ENCODE measurements at places on chromosomes 2 and 18.
A peak's percentile ranks its signal among the peaks of the same experiment; 100 is the strongest.

GRCh38 chr2:176813156-176813555, 399.4 kb upstream of the HNRNPA3 start:
- DNase-seq = no peak

DNA sequence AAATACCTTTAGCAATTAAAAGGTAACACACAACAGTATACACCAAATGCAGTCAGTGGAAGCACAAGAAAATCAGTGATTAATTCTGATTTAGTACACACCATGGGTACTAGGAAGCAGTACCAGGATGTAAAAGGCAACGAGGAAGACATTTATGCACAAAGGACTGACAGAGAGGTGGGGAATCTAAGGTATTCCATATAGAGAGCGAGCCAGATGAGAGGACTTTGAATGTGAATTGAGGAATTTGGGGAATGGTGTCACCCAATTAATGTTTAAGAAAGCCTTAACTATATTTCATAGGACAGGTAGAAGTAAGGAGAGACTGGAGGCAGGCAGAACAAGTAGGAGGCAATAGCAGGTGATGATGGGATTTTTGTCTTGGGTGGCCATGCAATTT, 11.7 kb downstream of the CPS1 start:
- no peak for DNase-seq

DNA sequence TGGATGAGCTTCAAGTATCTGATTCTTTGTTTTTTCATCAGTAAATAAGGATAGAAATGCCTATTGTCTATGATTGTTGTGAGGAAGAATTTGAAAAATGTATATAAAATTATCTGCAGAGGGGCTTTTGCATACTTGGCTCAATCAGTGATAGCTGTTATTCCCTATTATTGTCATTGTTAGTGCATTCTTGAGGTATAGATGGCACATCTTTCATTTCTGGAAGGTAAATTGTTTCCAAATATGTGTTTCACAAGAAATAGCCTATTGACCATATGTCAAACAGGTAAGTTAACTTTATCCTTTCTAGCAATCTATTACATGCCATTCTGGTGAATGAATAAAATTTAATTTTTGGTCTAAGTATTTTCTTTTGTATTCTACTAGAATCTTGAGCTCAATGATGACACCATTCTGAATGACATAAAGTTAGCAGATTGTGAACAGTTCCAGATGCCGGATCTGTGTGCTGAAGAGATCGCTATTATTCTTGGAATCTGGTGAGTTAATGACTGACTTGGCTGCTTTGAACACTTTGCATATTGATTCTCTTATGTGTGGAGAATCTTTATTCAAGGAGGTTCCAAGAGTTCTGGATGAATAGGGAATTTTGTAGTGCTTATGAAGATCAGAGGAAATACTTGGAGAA, 44.2 kb downstream of the TTC27 start:
- no peak for DNase-seq

- DNase-seq = no peak
Observed at GRCh38 chr2:25367296-25367695, 25.6 kb upstream of the DNMT3A start.

DNA sequence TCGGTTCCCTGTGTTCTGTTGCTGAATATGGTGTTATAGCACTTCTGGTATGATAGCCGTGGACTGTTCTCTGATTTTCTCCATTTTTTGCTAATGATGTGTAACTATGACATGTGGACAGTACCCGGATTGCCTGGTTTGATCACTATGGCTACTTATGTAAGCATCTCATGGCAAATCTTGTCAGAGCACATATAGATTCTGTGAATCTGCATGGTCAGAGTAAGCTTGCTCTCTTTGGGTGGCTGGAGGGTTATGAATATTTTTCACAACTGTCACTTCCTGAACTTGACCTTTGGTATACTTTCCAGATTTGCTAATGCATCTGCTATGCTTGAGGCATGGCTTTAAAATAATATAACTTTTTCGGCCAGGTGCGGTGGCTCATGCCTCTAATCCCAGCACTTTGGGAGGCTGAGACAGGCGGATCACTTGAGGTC, 36.8 kb upstream of the ATP8B1 start:
- no peak for DNase-seq

GRCh38 chr2:231300020-231300721, 95.3 kb upstream of the B3GNT7 start:
- DNase-seq = no peak

DNA sequence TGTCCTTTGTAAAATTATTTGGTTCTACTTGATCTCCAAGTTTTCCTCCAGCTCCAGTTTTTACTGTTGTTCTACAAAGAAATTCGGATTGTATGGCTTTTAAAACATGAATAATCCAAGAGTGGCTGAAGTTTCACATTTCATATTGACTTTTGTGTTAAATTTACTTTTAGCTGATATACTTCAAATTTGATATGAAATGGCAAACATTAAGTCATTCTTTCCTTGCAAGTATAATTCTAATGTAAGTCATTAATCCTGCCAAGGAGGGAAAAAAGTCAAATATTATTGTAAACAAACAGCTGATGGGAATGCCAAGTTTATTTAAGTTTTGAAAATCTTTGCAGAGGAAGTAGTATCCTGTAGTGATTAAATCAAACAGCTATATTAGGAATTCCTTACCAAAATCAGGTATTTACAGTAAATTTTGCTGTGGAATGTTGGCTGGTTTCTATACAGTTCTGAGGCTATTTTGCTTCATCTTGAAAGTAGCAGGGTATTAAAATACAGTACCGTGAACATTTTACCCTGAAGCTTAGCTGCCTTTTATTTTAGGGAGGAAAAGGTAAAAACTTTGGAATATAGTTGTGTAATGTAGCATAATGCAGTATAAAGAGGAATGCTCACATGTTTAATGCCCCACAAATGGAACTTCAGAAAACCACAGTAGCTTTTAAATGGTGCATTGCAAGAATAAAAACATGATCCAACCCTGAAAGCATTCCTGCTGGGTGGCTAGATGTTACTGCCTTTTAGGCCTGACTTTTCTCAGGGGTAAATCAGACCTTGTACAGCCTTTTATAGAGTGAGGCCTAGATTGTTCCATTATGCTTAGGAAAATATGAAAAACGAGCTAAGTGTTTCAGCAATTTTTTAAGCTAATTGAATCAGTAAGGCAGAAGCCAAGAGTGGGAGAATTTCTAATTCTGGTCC, 62.7 kb upstream of the NT5C1B start:
- no peak for DNase-seq

DNA sequence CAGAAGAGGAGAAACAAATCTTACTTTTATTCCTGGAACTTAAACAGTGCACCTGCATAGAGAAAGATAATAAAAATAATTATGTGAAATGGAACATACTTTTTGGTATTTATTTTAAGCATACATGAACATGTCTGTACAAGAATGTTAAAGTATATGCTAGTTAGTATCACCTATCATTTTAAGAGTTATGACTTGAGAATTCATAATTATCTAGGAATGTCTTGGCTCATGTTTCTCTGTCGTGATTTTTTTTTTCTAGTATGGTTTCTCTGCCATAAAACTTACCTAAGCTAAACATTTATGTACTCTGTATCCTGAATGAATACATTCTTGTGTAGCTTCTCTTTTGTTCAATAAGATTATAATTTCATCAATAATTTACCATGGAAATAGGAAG, 4.2 kb downstream of the SERPINB7 start:
- no peak for DNase-seq

GRCh38 chr2:64634345-64635267, 19.1 kb downstream of the SERTAD2 start:
- DNase-seq = no peak

DNA sequence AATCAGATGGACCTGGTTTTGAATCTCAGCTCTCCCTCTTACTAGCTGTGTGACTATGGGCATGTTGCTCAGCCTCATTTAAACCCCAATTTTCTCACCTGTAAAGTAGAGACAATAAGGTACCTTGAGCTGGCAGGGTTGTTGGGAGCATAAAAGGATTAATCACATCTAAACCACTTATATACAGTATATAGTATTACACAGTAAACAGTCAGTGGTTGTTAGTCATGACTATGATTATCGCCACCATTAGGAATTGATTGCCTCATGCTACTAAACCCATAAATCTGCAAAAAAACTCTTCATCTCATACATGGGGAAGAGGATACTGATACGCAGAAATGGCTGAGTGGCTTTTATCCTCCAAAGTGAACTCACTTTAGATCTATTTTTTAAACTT, 65.8 kb downstream of the INO80D start:
- DNase-seq = no peak

- no peak for DNase-seq
Observed at GRCh38 chr18:41326311-41326710, 628.7 kb upstream of the PIK3C3 start.

DNA sequence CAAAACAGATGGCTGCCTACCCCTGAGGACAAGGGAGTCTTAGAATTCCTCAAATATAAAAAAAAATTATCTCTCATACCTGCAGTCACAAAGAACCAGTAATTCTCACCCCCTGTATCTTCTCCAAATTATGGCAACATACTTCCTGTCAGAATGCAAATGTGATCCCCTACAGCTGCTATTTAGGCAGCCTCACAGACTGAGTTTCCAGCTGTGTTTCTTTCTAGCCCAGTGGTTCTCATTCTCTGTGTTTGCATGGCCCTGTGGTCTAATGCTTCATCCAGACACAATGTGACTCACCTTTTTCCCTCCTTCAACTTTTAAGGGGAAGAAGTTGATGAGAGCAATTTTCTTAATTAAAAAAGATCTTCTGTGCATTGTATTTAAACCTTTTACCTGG, 726.3 kb downstream of the TSN start:
- DNase-seq = no peak

DNA sequence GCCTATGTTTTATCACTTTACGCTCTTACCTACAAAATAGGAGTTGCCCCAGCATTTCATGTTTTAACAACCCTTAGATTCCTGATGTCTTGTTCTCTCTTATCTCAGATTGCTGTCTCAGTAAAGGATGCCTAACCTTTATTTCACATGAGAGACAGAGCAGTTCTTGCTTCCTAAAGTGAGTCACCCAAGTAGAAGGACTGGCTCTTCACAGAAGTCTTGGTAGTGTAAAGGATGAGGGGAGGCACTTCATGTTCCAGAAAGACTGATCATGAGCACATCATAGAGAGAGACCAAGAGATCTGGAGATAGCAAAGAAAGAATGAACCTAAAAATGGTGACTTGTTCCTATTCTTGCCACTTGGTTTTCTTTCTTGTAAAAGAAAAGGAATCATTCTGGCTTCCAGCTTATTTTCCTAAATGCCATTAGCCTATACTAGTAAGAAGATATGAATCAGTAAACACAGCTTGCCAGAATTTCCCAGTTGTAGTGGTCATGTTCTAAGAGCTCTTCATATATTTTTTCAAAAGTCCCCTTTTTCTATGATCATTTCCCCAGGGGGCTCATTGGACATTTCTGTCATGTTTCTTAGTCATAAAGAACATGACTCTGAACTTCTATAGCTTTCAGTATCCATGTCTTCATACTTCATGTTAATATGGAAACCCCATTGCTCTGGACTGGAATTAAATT, 54.9 kb downstream of the MAPRE2 start:
- DNase-seq = no peak

GRCh38 chr18:3132700-3133099, 87.1 kb downstream of the MYOM1 start:
- DNase-seq = no peak

GRCh38 chr2:239555571-239555905, 154.7 kb upstream of the HDAC4 start:
- no peak for DNase-seq

- no peak for DNase-seq
Observed at GRCh38 chr2:236164925-236165841, 3.0 kb downstream of the GBX2 start.

GRCh38 chr2:219175928-219176817, 552 bp downstream of the CNPPD1 start:
- no peak for DNase-seq

- peak; percentile 21 for DNase-seq
Observed at GRCh38 chr2:26245231-26245732, 543 bp downstream of the HADHB start.

GRCh38 chr2:2902547-2903281, 474.9 kb downstream of the EIPR1 start:
- DNase-seq = no peak

DNA sequence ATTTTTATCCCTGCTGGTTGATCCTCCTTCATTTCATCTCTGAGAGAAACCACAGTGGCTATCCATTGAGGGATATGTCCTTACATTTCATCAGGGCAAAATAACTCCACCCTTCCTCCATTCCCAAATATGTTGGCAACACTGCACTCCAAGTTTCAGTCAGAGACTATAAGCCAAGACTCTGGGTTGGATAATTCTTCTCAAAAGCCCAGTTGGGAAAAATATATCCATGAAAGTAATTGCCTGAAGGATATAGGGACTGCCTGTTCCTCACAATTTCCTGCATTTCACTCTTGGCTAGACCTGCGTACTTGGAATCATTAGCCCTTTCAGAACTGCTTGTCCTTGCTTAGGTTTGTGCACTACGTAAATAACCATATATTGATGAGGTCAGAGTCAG, 27.9 kb upstream of the EPB41L3 start:
- DNase-seq = no peak

GRCh38 chr2:241257419-241258032, 57.9 kb downstream of the HDLBP start:
- DNase-seq = no peak

DNA sequence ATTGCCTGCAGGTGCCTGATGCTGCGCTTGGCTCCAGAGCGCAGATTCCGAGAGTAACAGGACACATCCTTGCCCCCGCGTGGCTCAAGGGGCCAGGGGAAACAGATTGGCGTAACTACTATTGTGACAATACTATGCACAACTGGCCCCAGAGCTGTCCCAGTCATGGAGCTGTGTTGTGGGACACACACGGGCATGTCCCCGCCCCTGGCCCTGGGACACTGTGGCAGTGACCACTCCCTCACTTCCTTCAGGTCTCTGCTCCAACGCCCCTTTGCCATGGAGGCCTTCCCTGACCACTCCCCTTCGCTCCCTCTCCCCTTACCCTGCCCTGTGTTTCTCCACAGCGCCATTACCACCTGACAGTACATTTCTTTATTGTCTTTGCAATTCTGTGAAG, 132.1 kb downstream of the SMAD2 start:
- DNase-seq = no peak

- no peak for DNase-seq
Observed at GRCh38 chr2:224381521-224382279, 20.2 kb downstream of the FAM124B start.

- no peak for DNase-seq
Observed at GRCh38 chr18:48921305-48922225, 29.2 kb downstream of the SMAD7 start.

- DNase-seq = no peak
Observed at GRCh38 chr18:69588301-69588700, 187.6 kb downstream of the DOK6 start.

GRCh38 chr2:211035548-211036185, 479.3 kb downstream of the CPS1 start:
- no peak for DNase-seq

- no peak for DNase-seq
Observed at GRCh38 chr18:8162802-8163201, 446.4 kb upstream of the RAB12 start.

GRCh38 chr18:53772293-53772692, 452.2 kb downstream of the MBD2 start:
- no peak for DNase-seq

- DNase-seq = no peak
Observed at GRCh38 chr2:207239754-207240494, 74.2 kb upstream of the KLF7 start.

GRCh38 chr18:41545091-41545888, 409.7 kb upstream of the PIK3C3 start:
- DNase-seq = no peak

- no peak for DNase-seq
Observed at GRCh38 chr2:22175003-22175402, 1051.2 kb downstream of the TDRD15 start.

All from activated T-helper 1 cell treated with anti-CD3 and anti-CD28 coated beads, Interleukin-2, amount 50 U/mL, for 16 hours (primary cell).